CD4-positive, alpha-beta T cell treated with Interleukin-21 for 1 hour (primary cell): ENCODE measurements at places on chromosomes 6 and 20.
A peak's percentile ranks its signal among the peaks of the same experiment; 100 is the strongest.

DNA sequence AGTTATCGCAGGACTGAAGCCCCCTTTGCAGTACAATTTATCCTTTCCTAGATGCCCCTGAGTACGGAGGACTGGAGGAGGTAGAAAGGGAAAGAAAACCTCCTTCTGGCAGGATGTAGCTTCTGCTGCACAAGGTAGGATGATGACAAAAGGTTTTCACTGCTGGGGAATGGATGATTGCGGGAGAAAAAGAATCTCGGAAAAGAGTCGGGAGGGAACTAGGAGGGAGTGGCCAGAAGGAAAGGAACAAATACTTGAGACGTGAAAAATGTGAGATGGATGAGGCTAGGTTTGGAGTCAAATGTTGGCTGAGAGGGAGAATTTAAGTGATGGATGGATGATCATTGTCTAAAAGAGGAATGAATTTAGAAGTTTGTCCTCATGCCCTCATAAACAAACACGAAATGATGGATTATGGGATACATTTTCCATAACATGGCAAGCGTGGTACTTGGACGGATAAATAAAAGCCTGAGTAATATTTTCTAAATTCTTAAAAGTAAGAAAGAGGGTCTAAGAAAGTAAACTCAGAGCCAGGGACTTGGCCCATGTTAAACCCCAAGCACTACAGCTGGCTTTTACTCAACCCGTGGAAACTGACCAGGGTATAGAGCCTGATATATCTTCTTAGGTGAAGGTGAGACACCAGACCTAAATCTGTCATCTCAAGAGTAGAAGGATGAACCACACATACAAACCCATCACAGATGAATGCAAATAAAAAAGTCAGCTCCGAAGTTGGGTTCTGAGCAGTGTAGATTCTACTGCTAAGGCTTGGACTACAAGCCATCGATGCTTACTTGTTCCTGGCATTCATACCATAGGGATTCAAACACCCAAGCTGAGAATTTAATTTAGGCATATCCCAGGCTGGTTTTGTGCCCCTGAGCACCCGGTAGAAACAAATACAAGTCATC is 72.4 kb downstream of the HFE start:
- DNase-seq, result no peak

- no peak for DNase-seq
These were observed 82.4 kb downstream of the PSMB1 start for GRCh38 chr6:170470734-170471133.

DNA sequence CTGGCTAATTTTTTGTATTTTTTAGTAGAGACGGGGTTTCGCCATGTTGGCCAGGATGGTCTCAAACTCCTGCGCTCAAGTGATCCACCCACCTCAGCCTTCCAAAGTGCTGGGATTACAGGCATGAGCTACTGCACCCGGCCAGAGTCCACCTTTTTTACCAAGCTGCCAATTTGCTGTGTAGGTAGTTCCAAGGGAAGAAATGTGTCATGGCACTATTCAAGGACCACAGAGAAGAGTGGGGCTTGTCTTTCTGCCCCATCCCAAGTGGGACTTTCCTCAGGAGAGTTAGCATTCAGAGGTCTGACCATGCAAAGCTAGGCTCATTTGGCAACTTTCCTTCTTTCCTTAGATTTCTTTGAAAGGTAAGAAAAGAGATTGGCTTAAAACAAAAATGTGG is 111.9 kb upstream of the TRAF3IP2 start:
- no peak for DNase-seq

DNA sequence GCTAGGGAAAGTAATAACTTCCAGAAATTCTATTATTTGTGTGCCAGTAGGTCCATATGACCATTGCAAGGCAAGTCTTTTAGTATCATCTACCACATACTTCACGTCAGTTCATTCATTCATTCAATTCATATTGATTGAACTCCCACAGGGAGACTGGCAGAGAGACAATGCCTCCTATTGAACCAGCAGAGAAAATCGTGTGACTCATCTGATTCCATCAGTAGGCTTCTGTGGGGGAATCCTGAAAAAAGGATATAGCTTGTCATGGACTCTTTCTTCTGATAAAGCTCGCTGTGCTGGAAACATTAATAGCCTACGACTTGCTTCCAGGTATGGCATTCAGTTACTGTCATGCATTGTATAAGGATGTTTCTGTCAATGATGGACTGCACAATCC is 45.3 kb upstream of the CNR1 start:
- no peak for DNase-seq

DNA sequence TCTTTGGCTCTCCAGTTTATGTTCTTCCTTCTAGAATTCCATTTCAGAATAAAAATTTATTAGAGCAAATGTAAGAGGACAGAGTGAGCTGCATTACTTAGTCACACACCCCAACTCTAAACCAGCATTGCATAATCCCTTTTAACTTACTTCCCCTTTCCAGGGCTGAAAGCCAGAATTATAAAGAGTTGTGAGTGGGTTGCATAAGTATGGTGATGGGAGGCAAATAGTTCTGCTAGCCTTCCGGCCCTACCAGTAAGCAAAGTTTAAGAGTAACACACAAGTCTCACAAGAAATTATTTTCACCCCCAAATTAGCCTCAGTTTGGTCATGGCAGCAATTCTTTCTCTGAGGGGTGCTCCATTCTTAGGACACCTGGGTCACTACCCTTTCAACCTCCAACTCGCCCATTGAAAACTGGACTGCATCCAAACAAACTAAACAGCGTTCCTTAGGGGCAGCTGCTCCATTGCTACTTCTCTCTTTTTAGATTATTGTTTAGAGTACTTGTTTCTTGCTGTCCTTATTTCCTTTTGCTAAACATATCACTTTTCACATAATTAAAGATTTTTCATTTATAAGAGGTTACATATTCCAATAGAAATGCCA is 1.6 kb downstream of the KIAA0408 start:
- no peak for DNase-seq

GRCh38 chr6:12311106-12311505 is 20.9 kb downstream of the EDN1 start:
- DNase-seq, result no peak

DNA sequence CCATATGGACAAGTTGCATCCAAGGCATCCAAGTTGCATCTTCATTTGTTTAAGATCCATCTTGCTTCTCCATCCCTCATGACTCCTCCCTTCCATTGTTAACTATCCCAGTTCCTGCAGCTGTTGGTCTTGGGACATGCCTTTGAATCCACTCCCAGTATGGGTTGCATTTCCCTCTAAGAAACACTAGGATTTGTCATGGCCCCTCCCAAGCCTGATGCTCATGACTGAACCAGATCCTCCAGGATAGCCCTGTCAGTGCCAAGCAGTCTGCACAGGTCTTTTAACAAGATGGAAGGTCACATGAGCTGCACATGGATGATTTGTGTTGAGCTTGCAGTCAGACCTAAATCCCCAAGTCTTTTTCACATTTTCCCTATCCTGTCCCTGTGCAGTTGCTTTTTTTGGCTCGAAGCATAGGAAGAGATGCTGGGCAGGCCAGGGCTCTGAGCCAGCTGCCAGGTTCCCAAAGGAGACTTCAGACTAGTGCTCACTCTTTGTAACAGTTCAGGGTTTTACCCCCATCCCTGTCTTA is 4.2 kb downstream of the PPP2R5D start:
- DNase-seq, result no peak

GRCh38 chr6:41088451-41088850 is 15.7 kb downstream of the NFYA start:
- DNase-seq, result no peak

DNA sequence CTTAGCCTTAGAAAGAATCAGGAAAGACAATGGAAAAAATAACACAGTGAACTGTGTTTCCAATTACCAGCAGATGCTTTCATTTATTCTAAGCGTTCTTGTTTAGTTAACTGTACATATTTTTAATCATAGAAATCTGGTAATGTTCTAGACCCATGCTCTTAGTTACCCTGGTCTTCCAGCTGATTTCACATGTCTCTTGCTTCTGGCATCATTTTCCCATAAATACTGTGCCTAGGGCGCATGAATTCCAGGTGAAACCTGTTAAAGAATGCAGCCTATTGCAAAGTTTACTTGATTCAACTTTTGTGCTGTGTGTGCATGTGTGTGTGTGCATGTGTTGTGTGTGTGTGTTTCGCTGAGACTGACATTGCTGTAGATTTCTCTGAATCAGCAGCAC is 178.6 kb downstream of the PDE7B start:
- DNase-seq, result no peak

DNA sequence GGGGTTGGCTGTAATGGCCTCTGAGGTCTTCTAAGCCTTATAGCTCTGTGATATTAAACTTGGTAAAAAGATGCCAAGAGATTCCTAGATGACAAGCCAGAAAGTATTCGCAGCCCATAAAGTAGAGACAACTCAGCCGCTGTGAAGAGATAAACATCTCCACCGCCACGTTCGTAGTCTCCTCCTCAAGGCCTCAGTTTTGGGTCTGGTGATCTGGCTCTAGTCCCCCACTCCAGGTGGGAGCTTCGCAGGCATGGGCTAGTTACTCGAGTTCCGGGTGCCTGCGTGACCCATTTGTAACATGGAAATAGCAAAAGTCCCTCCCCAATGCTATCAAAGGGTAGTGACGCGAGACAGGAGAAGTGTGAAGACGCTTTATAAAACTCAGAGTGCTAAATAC is 28.3 kb upstream of the AFDN start:
- DNase-seq, result no peak

DNA sequence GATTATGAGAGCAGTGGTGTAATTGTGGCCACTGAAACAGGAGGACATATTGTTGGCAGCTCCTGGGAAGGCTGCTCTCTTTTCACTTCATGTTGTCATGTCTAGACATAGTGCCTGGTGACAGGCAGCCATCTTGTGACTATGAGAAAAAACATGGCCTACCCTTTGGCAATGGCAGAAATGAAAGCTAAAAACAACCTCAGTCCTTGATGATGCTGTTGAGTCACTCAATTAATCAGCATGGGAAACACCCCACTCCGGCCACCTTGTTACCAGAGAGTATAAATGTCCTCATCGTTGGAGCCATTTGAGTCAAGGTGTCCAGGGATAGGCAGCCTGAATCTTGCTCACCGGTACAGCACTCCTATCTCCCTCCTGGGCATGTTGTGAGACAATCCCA is 31.2 kb upstream of the HMGA1 start:
- no peak for DNase-seq

GRCh38 chr6:166173281-166173951 is 5.8 kb upstream of the TBXT start:
- no peak for DNase-seq

DNA sequence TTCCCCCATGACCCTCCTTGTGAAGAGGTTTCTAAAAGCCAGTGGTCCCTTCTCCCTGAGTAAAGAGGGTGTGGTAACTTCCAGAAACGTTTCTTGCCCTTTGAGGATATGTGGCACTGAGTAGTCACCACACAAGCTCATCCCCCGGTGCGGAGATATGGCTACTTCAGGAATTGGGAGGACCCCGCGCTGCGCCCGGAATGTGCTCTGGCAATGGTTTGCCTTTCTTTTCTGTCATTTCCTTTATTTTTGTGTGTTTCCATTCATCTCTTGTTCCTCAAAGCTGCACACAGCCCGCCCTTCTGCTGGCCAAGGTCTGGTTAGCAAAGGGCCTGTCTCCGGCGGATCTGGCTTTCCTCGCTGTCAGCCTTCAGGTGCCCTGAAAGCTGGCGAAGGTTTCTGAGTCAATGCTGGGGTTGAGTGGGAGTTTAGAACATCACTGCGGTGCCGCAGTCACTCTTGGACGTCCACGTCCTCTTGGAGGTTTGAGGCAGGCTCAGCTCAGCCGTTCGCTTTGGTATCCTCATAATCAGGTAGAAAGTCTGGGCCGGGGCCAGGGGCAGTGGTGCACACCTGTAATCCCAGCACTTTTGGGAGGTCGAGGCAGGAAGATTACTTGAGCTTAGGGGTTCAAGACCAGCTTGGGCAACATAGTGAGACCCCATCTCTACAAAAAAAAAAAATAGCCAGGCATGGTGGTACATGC is 67.2 kb downstream of the TCP11 start:
- no peak for DNase-seq

DNA sequence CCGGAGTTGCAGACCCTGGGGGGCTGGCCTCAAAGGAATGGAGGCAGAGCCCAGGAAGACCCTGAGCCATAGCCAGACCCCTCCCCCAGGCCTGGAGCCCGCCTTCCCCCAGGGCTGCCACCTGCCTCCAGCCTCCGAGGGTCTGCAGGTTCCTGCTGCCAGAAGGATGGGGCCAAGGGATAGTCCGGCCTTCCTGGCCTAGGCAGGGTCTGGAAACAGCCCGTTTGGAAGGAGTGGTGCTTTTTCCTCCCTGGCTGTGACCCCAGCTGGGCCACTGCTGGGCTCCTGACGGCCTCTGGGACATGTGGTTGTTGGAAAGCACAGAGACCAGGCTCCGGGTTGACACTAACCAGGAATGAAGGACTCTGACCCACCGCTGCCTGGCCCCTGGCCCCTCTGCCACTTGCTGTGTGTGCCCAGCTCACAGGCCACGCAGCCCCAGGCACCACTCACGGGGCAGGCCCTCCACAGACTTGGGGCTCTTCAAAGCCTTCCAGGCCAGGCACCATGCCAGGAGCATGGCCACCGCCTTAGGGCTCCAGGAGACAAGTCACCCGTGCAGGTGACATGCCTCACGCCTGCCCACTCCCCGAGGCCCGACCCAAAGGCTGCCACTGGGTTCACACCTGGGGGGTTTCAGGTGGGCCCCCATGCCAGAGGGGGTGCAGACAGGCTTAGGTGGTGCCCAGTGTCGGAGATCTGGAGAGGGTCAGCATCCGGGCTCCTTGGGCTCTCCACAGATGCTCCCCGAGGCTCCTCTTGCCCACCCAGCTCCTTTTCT is 3.9 kb upstream of the LAMA5 start:
- DNase-seq, result no peak

- DNase-seq, result no peak
These were observed 718.0 kb downstream of the UTRN start for GRCh38 chr6:145003145-145003544.

GRCh38 chr6:30742316-30743098 is at the start of gene FLOT1:
Gene FLOT1 (minus strand): TSS chr6:30742687. CDS start chr6:30742189, 498 bp downstream.
- peak; percentile 94 for DNase-seq

- DNase-seq, result no peak
These were observed 215.0 kb upstream of the HSF2 start for GRCh38 chr6:122184401-122184827.

- no peak for DNase-seq
These were observed 58.2 kb upstream of the TNFAIP3 start for GRCh38 chr6:137808836-137809315.

GRCh38 chr6:67792996-67793395 is 842.1 kb upstream of the ADGRB3 start:
- DNase-seq, result no peak

DNA sequence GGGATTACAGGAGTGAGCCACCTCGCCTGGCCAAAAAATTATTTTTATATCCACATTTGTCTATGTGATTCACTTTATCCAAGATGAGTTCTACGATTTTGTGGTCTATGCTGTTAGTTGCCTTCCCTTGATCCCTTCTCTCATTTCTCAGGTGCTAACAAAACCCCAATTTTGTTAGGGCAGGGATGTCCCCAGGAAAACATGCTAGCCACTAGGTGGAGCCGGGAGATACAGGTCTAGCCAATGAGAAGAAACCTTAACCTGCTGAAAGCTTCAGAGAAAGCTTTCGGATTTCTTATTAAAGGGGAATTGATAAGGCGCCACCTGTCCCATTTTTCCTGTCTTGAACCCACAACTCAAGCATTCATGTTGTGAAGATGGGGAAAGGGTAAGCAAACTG is 167.4 kb upstream of the OLIG3 start:
- peak; percentile 45 for DNase-seq
